ENCODE measurements at places on chromosomes 6 and 20.

- no peak for DNase-seq
These were observed 741.9 kb upstream of the MARCKS start for GRCh38 chr6:113115196-113115595.

DNA sequence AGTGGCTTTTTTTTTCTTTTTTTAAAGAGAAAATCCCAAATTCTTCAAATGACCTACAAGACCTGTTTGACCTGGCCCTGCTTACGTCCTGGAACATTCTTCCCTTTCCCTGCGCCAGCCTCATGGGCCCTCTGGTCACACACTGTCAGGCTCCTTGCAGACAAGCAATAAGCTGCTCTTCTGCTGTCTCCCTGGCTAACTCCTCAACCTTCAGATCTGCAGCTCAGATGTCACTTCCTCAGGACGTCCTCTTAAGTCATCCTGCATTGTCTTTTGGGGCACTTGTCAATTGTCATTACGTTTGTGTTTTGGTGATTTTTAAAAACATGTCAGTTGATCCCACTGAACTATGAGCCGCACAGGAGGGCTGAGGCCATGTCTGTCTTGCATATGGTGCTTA lies 28.9 kb upstream of the SLC35D3 start:
- DNase-seq: no peak

GRCh38 chr6:14827354-14827753 lies 418.5 kb upstream of the JARID2 start:
- no peak for DNase-seq

- no peak for DNase-seq
These were observed 114.4 kb upstream of the MAP3K7 start for GRCh38 chr6:90701146-90701781.

GRCh38 chr6:2611092-2611491 lies 139.6 kb downstream of the MYLK4 start:
- no peak for DNase-seq

GRCh38 chr20:10781526-10781925 lies 107.7 kb upstream of the JAG1 start:
- no peak for DNase-seq

- DNase-seq: no peak
These were observed 139.8 kb upstream of the TNFAIP3 start for GRCh38 chr6:137727216-137727765.

- no peak for DNase-seq
These were observed 361.9 kb downstream of the BCKDHB start for GRCh38 chr6:80468398-80468797.

- no peak for DNase-seq
These were observed 143.5 kb downstream of the PDE7B start for GRCh38 chr6:135994857-135995544.

DNA sequence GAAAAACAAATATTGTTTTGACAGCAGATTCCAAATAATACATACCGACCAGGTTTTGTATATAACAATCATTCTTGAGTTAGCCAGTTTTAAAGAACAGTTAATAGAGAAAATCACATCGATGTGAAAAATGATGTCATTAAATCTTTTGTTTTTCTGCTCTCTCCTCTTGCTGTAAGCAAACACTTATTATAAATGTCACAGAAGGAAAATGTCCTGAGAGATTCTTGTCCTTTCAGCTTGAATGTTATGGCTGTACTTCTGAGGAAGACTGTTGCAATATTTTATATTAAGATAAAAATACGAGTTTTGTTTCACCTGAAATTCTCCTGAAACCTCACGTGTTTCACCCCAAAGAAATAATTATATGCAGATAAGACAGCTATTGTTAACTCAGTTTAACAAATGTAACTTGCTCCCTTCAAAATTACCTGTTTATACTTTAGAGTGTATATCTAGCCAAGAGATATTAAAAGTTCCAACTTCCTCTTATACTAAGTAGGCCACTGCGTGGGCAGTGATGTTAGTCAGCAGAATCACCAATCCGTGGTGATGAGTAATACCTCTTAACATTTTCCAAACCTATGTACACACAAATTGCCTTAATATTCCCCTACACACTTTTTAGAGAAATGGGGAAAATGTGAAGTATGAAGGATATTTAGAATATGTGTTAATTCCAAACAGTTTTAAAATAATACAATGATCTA lies 1111.4 kb upstream of the CITED2 start:
- DNase-seq: no peak

DNA sequence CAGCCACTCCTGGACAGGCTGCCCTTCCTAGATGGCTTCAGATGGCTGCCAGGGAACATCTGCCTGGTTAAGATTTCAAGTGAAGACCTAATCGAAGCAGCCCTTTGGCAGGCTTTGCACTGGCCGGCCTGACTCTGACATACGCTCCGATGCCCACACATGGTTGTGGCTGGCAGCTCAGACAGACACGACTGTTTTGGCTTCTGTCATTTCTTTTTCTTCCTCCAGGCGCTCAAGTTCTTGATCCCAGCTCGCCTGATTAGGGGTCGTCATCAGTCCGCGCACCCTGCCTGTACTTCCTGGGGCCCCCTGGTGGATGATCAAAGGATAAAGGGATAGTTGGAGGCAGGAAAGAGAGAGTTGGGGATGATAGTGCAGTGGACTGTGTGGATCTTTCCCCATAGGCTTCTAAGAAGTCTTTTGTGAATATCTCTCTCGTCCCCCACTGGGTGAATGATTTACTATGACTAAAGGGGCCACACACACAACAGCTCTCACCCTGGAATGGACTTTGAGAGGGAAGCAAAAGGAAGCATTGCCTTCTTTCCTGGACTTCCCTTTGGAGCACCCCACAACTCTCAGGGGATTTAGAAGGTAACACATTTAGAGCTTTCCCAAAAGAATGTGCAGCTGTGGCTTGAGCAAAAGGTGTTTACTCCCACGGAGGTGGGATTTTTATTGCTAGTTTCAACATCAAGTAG lies 21.4 kb upstream of the TRAM2 start:
- DNase-seq: no peak

GRCh38 chr20:12886618-12887363 lies 122.0 kb upstream of the SPTLC3 start:
- DNase-seq: no peak

DNA sequence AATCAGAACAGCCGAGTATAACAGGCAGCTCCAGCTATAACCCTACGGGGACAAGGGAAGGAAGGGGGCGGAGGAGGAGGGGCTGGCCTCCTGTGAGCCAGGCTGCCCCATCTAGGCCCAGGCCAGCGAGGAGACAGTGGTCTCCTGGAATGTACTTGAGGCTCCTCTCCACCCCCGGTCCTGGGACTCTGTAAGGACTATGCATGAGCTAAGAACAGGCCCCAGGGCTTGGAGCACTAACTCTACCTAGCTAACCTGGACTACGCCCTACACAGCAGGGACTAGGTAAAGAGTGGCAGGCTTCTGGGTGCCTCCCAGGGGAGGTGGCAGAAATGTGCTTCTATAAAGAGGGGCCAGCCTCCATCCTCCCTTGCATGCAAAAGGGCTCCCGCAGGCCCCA lies 8.9 kb downstream of the KCNK15 start:
- DNase-seq: no peak

DNA sequence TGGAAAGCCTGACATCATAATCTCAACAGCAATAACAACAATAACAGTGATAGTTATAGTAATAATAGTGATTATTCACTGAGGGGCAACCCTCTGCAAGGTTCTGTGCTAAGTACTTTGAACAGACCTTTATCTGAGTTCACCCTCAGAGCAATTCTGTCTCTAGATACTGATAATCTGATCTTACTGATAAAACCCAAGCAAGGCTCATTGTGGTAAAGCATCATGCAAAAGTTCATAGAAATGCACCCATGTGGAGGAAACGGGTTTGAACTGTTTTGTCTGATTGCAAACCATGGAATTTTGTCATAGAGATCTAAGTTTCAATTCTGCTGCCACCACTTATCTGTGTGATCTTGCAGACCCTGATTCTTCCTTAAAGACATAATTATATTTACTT lies 1.3 kb upstream of the KIAA0408 start:
- DNase-seq: no peak

- DNase-seq: no peak
These were observed 57.0 kb downstream of the TULP4 start for GRCh38 chr6:158369241-158369640.

DNA sequence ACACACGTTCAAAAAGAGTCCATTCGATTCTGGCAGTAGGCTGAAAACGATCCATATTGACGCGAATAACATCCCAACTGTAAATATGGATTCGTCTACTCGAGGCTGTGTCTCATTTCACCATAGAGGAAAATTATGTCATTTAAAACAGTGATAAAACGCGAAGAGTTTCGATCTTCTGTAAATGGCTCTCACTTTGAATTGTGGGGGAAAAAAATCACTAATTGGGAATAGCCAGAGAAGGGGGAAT lies 845 bp upstream of the MARCKS start:
- no peak for DNase-seq

DNA sequence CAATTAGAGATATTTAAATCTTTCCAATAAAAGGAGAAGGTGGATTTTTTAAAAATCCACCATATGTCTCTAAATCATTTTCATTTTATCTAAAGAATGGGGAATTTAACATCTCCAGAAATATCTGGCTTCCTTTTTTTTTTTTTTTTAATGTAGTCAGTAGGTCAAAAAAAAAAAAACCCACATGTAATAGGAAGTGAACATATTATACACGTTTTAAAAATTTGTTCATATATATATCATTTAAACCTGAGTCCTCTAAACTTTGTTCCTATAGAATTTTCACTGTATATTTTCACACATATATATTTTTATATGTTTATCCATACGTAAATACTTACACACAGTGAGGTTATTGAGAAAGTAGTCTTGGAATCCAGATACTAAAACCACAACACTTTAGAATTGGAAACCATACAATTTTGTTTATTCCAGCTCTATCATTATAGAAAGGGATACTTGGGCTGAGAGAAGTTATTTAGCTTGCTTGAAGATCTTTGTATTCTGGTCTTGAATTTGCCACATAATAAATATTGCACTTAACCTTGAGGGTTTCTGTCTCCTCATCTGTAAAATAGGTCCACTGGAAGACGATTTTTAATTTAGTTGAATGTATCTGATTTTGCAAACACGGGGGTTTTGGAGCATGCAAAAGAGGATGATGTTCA lies 62.1 kb upstream of the ZNF217 start:
- DNase-seq: no peak

DNA sequence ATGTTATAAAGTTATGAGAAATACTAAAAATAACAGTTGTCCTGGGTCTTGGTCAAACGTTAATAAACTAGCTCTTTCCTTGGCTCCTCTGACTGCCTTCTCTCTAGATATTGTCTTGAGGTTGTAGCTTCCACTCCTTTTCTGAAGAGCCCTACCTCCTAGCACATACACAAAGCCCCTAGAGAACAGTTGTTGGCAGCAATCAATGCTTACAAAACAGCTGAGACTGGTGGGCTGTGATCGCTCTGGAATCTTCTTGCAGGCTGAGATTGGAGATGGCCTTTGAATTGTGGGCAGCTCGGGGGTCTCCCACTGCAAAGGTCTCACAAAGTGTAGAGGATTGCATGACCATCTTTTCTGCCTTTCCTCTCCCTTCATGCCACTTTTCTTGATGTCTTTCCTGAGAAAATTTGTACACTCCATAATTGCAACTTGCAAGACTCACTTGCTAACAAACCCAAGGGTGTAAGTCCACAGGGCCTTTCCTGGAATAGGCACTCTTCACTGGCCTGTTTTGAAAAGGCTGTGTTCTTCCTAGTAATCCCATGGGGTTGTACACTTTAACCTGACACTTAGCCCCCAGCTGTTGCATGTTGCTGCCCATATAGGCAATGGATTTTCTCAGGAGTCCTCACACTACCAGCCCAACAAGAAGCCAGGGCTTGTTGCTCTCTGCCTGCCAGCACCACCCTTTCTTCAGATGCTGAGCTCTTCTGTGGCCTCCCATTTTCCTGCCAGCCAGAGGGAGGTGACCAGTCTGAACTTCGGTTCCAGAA lies 99.9 kb downstream of the TCP11 start:
- DNase-seq: no peak

DNA sequence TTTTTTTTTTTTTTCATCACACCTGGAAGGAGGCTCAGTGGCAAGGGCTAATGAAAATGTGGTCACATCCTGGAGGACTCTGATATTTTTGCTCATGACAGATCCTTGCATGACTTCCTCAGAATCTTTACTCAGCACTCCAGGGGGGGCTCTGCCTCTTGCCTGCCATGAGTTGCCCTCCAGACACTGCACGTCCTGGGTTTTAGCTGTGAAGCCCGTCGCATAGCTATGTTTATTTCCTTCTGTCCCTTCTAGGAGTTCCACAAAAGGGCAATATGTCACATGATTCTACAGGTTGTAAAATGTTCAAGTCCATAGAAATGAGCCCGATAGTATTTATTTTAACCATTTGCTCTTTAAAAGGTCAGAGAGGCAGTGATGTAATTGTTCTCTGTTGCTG lies 18.2 kb downstream of the MAS1 start:
- no peak for DNase-seq

GRCh38 chr6:152685819-152686218 lies 11.9 kb upstream of the MYCT1 start:
- DNase-seq: no peak

- DNase-seq: no peak
These were observed 713.2 kb upstream of the NRSN1 start for GRCh38 chr6:23412770-23413169.

DNA sequence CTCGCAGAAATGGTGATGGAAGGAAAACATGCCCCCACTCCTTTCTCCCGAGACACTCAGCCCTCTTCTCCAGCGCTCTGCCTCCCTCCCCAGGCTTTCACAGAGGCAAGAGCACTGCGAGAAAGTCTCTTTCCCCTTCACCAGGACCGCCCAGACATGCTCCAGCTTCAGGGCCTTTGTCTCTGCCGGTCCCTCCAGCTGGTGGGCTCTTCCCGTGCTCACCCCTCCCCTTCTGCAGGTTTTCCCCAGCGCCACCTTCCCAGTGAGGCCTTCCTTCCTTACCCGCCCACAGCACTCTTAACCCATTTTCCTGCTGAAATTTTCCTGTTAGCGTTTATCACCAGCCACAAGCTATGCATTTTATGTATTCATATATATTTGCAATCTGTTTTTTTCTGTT lies 86.2 kb downstream of the TFAP2C start:
- no peak for DNase-seq

GRCh38 chr6:119620846-119621555 lies 271.4 kb upstream of the MAN1A1 start:
- DNase-seq: no peak

DNA sequence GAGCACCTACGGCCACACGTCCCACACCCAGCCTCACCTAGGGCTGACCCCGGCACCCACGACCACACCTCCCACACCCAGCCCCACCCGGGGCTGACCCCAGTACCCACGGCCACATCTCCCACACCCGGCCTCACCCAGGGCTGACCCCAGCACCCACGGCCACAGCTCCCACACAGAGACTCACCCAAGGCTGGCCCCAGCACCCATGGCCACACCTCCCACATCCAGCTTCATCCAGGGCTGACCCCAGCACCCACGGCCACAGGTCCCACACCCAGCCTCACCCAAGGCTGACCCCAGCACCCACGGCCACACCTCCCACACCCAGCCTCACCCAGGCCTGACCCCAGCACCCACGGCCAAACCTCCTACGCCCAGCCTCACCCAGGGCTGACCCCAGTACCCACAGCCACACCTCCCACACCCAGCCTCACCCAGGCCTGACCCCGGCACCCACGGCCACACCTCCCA lies 36.7 kb downstream of the NINL start:
- DNase-seq: no peak

- DNase-seq: no peak
These were observed 31.2 kb upstream of the APCDD1L start for GRCh38 chr20:58546416-58546711.
